Upper lobe of left lung (tissue), 6 donors: ENCODE measurements at places on chromosomes 16 and 17. TPM values are rescaled to one million over a fixed set of nuclear protein-coding genes. Genes with fewer than 3 reads are reported as not detected.

Gene HS3ST3B1
- total RNA-seq, result 3.3 TPM

Gene FBXW10
- 0.27 TPM for total RNA-seq

Gene FN3K
- 39.6 TPM for total RNA-seq

Gene NPIPB13
- total RNA-seq, result 2.6 TPM

Gene GAN
- total RNA-seq, result 7.3 TPM

Gene C1QTNF8
- not detected for total RNA-seq

Gene TMEM94
- total RNA-seq, result 75.1 TPM

Gene MT3
- total RNA-seq, result 1.5 TPM

Gene CD300H
- total RNA-seq, result 2.7 TPM

Gene MAP2K6
- total RNA-seq, result 6.2 TPM

Gene TBX21
- 2.0 TPM for total RNA-seq

Gene NRN1L
- 1.6 TPM for total RNA-seq

Gene PRDM7
- total RNA-seq, result not detected

Gene PRCD
- total RNA-seq, result 9.4 TPM

Gene SPAG5
- 7.0 TPM for total RNA-seq

Gene CHST4
- not detected for total RNA-seq

Gene OR4D1
- not detected for total RNA-seq

Gene PPY
- total RNA-seq, result not detected

Gene AIPL1
- total RNA-seq, result not detected

Gene CACNG5
- total RNA-seq, result not detected

Gene MT4
- total RNA-seq, result not detected

Gene SAMD14
- 16.8 TPM for total RNA-seq

Gene GLOD4
- 49.2 TPM for total RNA-seq

Gene SLC16A13
- 10.2 TPM for total RNA-seq

Gene SRCIN1
- 11.1 TPM for total RNA-seq

Gene KRTAP2-3
- total RNA-seq, result not detected

Gene KCTD19
- under 0.01 TPM for total RNA-seq

Gene CTRB2
- not detected for total RNA-seq

Gene C16orf92
- not detected for total RNA-seq

Gene ADORA2B
- total RNA-seq, result 4.2 TPM

Gene TBX4
- total RNA-seq, result 69.1 TPM

Gene GRB7
- 19.9 TPM for total RNA-seq

Gene ARL17A
- 18.8 TPM for total RNA-seq

Gene NPIPA5
- 17.3 TPM for total RNA-seq

Gene RNF112
- total RNA-seq, result 0.76 TPM

Gene CCL14
- total RNA-seq, result 4.9 TPM

Gene SDR42E2
- total RNA-seq, result 0.59 TPM

Gene ANKS4B
- not detected for total RNA-seq

Gene PNMT
- total RNA-seq, result 21.3 TPM

Gene SLC13A2
- total RNA-seq, result 0.10 TPM

Gene KRT9
- not detected for total RNA-seq

Gene ANKRD13B
- 4.4 TPM for total RNA-seq

Gene OTOP2
- total RNA-seq, result not detected

Gene CD300LB
- total RNA-seq, result 0.76 TPM

Gene CDK12
- 56.5 TPM for total RNA-seq

Gene CCDC78
- total RNA-seq, result 61.4 TPM

Gene NGFR
- 2.5 TPM for total RNA-seq

Gene ZPBP2
- not detected for total RNA-seq

Gene CRYBA1
- total RNA-seq, result not detected

Gene PHKG2
- total RNA-seq, result 27.5 TPM

Gene TLK2
- total RNA-seq, result 37.8 TPM

Gene SLFN11
- total RNA-seq, result 33.6 TPM

Gene TP53TG3C
- total RNA-seq, result 0.27 TPM

Gene MYH3
- 1.5 TPM for total RNA-seq

Gene TCAP
- total RNA-seq, result 4.2 TPM
